ENCODE measurements at places on chromosomes 3 and 15. TPM values are rescaled to one million over a fixed set of nuclear protein-coding genes. Genes with fewer than 3 reads are reported as not detected.

DNA sequence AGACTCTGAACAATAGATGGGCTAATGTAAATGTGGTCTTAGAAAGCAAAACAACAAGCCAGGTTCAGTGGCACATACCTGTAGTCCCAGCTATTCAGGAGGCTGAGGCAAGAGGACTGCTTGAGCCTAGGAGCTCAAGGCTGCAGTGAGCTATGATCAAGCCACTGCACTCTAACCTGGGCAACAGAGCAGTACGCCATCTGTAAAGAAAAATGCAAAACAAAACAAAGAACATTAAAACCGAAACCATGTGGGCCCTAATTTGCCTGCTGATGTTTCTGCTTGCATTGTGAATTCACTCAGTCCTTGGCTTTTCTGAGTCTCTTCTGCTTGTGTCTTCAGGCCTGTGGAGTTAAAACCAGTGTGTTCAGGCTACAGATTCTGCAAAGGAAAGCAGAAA lies 56.7 kb downstream of the CCNL1 start:
- no peak for DNase-seq

The GATA2 gene
- 7.8 TPM for total RNA-seq

DNA sequence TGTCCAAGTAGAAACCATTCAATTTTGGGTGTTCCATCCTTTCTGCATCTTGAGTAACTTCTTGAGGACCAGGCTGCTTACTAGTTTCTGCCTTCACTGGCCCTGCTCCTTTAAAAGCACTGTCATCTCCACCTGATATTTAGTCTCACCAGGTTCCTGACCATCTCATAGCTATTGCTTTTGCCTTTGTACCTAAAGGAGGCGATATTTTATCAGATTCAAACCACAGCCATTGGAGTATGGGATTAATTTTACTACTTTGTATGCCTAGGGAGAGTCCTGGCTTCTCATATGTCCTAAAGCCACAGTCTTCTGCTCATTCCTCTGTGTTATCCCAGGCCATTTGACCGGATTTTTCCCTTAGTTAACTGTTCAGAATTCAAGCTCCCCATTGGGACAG lies 51.8 kb upstream of the RFX7 start:
- no peak for DNase-seq

GRCh38 chr3:183296944-183297343 lies 43.9 kb downstream of the B3GNT5 start:
- DNase-seq: no peak

DNA sequence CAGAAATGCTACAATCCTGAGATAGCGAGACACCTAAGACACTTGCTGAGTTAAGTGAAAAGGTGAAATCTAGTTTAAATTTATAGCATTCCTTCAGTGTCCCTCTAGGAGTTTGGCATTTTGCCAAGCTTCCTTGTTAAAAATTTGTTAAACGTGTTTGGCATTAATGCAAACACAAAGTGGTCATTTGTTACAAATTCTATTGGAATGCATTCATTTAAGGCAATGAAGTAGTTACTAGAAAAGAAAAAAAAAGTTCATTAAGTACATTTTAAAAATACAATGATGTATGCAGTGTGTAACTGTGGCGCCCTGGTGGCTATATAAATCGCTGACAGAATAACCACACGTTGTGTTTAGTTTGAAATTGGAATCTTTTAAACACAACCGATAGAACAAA lies 31.3 kb upstream of the WNT5A start:
- no peak for DNase-seq

The CHAC1 gene
- 2.4 TPM for total RNA-seq

The IQCF5 gene
- total RNA-seq: not detected

DNA sequence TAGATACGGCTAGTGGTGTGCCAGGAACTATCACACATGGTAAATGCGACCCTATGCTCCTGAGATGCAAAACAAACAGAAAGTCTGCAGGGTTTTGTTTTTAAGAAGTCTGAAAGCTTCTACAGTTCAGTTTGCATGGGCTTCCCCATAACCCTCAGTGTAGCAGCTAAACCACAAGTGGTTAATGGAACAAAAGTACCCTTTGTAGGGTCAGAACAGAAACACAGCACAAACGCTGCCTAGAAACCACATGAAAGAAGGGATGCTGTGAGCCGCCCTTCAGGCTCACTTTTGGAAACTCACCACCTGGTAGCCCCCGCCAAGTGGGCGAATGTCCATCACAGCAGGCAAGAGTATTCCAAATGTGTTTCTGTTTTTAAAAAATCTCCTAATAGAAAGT lies 46.2 kb downstream of the CTDSPL start:
- no peak for DNase-seq

The CFAP20DC gene
- 0.65 TPM for total RNA-seq

- DNase-seq: no peak
These were observed 59.6 kb downstream of the TM4SF4 start for GRCh38 chr3:149534082-149534481.

- no peak for DNase-seq
These were observed 43.4 kb downstream of the TSC22D2 start for GRCh38 chr3:150451329-150452048.

DNA sequence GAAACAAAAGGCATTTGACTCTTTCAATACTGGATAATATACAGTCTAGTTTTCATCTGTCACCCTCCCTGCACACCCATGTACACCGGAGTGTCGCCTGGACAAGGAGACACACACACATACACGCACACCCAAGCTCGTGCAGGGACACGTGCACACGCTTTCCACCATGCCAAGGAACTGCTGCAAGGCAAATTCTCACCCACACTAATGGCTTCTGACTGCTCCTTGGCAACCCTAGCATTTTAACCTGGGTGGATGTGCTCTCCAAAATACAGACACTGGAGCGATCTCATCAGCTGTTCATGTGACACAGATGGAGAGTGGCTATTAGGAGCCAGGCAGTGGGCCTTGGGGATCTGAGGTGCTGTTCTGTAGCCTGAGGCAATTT lies 61.6 kb downstream of the MEIS2 start:
- DNase-seq: no peak

DNA sequence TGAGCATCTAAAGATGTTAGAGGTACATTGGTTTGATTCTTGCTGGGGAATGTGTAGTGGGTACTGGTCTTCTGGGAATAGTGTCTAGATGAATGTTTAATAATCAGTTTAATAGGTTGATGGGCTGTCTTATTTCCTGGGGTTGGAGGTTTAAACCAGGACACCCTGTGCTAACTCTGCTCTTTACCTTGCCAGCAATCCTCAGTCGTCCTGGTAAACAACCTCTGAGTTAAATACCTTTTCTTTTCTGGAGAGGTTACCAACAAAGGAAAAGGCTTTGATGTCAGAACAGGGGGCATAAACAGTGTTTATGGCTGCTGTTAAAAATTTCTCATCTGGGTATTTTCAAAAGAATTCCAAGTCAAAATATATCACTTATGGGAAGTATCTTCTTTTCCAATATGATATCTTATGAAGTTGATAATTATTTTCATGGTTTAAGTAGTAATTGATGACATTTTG lies 23.5 kb downstream of the MITF start:
- DNase-seq: no peak

The CMTM8 gene
- total RNA-seq: 1.6 TPM

DNA sequence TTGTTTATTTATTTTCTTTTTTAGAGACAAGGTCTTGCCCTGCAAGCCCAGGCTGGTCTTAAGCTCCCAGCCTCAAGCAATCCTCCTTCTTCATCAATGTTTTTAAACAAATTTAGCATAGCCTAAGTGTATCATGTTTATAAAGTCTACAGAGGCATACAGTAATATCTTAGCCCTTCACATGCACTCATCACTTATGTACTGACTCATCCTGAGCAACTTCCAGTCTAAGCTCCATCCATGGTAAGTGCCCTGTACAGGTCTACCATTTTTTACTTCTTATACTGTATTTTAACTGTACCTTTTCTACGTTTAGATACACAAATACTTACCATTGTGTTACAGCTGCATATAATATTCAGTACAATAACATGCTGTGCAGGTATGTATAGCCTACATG lies 860.0 kb downstream of the FHIT start:
- DNase-seq: no peak

GRCh38 chr3:52845157-52845556 lies 10.3 kb upstream of the MUSTN1 start:
- peak; percentile 92 for DNase-seq

DNA sequence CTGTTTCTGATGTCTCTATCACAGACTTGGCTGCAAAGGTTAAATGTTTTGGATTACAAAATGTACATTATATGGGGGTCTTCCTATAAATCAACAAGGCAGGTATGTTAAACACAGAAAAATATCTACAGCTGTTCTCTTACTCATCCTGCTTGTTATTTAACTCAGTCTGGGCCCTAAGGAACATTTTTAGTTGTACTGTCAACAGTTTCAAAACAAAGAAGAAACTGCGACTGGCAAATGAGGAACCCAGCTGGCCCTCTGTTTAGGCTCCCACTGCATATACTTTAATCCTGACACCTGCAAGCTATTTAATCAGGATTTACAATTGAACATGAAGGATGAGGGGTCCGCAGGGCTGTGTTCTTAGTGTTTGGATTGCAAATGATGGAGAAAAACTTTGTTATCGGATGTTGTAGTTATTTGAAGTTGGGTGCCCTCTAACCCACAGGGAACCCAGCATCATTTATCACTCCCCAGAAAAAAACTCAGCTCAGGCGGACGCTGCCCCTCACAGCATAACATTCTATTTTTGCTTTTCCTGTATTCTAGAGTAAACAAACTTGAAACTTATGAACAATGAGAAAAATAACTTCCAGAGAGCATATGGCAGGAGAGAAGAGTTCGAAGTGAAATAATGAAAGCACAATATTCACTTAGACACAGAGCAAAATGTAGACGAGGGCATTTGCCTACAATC lies 91.2 kb downstream of the POLR2M start:
- DNase-seq: no peak

DNA sequence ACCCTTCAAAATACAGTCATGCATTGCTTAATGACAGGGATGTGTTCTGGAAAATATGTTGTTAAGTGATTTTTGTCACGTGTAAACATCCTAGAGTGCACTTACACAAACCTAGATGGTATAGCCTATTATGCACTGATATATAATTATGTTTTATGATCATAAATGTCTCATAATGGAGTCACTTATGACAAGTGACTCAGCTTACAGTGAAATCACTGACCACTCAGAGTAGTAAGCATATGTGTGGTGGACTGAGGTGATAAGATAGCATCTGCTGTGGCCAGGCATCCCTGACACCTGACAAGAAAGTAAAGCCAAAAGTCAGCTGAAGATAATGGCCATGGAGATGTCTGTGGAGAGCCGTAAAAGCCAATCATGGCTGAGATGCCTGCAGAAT lies 5.4 kb downstream of the ACAD11 start:
- no peak for DNase-seq

DNA sequence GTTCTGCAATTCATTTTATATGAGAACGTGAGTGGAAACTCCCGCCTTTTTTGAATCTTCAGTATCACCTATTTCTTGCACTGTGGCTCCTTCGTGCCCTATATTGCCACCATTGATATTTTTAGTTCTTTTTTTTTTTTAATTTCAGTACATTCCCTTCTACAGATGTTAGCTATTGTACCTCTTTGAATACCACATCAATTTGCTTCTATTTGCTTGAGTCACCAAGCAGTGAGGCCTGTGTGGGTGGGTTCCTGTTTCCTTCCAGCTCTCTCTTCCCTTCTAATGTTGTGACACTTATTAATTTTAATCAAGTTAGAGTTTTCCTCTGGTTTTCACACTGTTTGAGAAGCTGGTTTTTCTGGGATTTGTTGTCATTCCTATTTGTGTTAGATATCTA lies 8.7 kb downstream of the HACD2 start:
- peak; percentile 28 for DNase-seq

DNA sequence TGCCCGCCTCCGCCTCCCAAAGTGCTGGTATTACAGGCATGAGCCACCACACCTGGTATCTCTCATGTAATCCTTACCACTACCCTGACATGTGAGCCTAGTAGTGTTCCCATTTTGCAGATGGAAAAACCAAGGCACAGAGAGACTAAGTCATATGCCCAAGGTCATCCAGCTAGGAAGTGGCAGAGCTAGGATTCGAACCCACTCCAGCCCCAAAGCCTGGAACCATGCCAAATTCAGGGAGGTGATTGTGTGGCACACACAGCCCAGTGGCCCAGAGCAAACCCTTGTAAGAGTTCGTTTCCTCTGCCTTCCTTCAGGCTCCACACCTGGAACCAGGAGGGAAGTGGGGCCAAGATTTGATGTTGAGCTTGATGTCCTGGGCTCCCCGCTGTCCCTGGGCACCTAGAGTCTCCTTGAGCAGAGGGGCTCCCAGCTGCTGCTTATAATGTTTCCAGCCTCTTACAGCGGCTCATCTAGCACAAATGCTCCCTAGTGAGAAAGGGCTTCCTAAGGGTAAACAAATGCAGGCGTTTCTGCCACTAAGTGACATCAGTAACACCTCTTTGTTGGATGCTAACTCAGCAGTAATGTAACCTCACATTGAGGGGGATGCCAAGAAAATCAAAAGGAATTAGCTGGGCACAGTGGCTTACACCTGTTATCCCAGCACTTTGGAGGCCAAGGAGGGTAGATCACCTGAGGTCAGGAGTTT lies 3.6 kb downstream of the HAPLN3 start:
- DNase-seq: no peak

- DNase-seq: peak; percentile 70
These were observed 205.9 kb downstream of the MBNL1 start for GRCh38 chr3:152474585-152474984.

GRCh38 chr3:11555881-11556633 lies 87.7 kb downstream of the VGLL4 start:
- DNase-seq: peak; percentile 40

The TNFAIP8L3 gene
- 112 TPM for total RNA-seq

DNA sequence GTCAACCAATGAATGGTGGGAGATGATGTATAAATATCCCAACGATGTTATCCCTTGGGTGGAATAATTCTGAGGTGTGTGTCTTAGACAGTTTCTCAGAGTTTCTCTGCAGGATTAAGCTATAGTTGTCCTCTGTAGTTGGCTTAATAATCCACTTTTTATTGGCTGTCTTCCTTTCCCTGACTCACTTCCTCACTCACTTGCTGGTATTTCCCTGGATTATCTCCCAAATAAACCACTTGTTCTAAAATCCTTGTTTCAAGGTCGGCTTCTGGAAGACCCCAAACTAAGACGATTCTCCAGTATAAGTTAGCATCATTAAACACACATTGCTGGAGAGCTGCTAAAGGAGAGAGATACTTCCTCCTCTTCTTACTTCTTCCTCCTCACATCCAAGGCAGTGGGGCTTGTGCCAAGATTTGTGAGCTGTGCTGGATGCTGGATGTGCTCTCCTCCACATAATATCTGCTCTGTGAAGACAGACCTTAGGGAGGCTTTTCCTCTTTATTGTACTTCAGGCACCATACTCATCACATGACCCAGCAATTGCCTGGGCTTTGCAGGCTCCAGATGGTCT lies 22.5 kb upstream of the ROPN1 start:
- peak; percentile 25 for DNase-seq

- no peak for DNase-seq
These were observed 56.6 kb downstream of the LSM3 start for GRCh38 chr3:14235003-14235911.

The GOLGA8G gene
- not detected for total RNA-seq

GRCh38 chr3:115913069-115913686 lies 289.9 kb downstream of the GAP43 start:
- DNase-seq: no peak

DNA sequence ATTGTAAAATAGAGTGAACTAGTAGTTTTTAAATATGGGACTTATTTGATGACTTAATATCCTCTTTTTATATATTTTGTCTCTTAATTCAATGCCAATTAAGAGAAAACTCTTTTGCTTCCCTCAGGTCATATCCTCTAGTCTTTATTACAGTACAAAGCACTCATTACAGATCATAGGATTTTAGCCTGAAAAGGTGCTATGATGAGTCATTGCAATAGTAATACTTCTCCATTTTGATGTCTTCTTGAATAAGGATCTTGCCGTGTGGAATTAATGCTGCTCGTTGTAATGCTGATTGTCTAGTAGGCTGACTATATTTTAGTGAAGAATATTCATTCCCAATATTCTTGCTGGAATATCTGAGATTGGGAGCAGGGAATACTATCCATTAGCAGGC lies 612.2 kb upstream of the GOLIM4 start:
- no peak for DNase-seq
